Mesothelial cell of epicardium (in vitro differentiated cells): ENCODE measurements at places on chromosomes 3 and 15. TPM values are rescaled to one million over a fixed set of nuclear protein-coding genes. Genes with fewer than 3 reads are reported as not detected.

Gene PAQR9
- 0.09 to 0.18 TPM in 2 of 3 replicates, not detected in the other for total RNA-seq

Gene CD86
- total RNA-seq: 0.33 to 0.47 TPM (median 0.34 TPM) in 3 replicates

Gene ETFA
- 98.4 to 107 TPM (median 107 TPM) in 3 replicates for total RNA-seq

Gene CPLX3
- total RNA-seq: 0.14 TPM in 1 of 3 replicates, not detected in the others

Gene COL6A5
- total RNA-seq: 0.04 to 0.09 TPM (median 0.07 TPM) in 3 replicates

Gene DLL4
- 0.20 to 0.31 TPM (median 0.24 TPM) in 3 replicates for total RNA-seq

DNA sequence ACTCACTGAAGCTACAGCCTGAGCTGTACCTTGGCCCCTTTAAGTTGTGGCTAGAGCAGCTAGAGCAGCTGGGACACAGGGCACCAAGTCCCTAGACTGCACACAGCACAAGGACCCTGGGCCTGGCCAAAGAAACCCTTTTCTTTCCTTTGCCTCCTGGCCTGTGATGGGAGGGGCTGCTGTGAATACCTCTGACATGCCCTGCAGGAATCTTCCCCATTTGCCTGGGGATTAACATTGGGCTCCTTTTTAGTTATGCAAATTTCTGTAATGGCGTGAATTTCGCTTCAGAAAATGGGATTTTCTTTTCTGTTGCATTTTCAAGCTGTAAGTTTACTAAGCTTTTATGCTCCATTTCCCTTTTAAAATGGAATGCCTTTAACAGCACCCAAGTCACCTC, 611.2 kb upstream of the ARPP21 start:
- DNase-seq: no peak

GRCh38 chr3:193297421-193297820, 56.4 kb downstream of the PLAAT1 start:
- no peak for DNase-seq

GRCh38 chr3:54817628-54818027, 110.2 kb downstream of the LRTM1 start:
- DNase-seq: no peak

DNA sequence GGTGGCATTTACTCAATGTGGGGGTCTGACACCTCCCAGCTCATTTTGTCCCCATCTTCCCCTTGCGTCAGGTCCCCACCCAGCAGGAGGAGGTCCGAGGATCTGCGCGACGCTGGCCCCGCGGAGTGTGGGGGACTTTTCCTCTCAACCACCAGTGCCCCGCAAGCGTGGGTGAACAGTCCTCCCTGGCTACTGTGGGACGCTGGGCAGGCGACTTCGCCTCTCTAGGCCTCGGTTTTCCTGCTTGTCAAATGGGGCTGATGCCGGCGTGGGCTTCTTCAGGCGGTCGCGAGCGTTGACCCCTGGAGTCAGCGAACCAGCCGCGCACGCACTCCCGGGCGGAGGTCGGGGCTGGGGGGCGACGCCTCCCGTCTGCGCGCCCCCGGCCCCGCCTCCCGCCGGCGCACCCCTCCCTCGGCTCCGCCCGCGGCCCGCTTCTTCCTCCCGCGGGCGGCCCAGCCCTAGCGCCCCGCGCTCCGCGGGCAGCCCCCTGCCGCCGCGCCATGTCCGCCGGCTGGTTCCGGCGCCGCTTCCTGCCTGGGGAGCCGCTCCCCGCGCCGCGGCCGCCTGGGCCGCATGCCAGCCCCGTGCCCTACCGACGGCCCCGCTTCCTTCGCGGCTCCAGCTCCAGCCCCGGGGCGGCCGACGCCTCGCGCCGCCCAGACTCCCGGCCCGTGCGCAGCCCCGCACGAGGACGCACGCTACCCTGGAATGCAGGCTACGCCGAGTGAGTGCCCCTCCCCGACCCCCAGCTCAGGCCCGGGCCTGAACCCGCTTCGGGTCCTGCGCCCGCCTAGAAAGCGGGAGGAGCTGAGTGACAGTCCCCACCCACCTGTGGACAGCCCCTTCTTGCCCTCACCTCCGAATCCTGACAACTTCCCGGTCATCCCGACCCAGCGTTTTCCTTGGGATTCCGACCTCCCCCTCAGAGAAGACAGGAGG, at the start of gene PPM1M:
TSS of gene PPM1M (plus strand) at position 438 of the 942 bp plus-strand sequence. CDS start at position 504, 66 bp downstream.
- peak; percentile 75 for DNase-seq

DNA sequence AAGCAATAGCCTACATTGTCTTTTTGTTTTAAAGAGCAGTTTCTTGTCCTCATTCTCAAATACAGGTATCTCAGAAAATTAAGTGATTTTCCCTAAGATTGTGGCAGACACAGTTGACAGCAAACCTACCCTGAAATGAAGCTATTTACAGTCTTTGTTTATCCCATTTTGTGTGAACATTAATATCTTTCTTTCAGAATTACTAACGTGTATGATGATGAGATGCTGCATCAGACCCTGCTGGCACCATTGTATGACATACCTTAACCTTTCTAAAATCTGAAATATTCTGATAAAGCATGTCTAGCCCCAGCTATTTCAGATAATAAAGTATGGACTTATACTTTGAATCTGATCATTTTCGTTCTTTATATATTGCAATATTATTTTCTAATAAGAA, 185.9 kb downstream of the RSRC1 start:
- no peak for DNase-seq

DNA sequence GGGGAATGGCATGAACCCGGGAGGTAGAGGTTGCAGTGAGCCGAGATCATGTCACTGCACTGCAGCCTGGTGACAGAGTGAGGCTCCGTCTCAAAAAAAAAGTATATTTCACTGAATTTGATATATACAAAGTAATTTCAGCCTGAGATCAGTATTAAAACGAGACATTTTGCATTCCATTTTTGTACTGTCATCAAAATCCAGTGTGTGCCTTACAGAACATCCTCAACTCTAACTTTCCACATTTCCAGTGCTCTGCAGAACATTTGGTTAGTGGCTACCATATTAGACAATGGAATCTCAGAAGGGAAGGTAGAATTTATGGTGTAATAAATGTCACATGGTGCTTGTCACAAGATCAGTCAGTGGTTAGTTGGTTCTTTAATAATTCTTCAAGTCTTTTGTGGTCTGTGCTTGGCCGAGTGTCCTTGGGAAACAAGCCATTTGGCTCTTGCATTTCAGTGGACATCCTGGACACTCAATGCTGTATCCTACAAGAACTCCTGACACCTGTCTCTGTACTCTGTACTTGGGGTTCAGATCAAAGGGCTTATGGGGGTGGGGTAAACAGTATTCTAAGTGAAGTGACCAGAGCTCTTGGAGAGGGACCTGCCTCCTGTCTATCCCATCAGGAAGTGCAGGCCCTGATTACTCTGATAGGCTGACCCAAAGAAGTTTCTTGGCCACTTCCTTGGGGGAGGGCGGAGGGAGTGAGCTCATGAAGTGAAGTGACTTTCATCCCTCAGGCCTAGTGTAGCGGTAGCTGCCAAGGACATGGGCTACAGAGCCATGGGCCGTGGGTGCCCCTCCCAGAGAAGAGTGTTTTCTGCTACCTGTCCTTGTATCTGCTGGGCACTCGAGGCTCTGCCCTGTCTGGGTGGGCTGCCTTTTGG, 3.7 kb downstream of the ACVR2B start:
- DNase-seq: no peak

GRCh38 chr3:71066356-71066755, 517.2 kb downstream of the FOXP1 start:
- no peak for DNase-seq
